Naive B cell (primary cell): ENCODE measurements at places on chromosomes 4 and X. TPM values are rescaled to one million over a fixed set of nuclear protein-coding genes. Genes with fewer than 3 reads are reported as not detected.

The GUCY1A1 gene
- 0.76 TPM for polyA plus RNA-seq

The RBMXL3 gene
- polyA plus RNA-seq, result not detected

The AGTR2 gene
- not detected for polyA plus RNA-seq

DNA sequence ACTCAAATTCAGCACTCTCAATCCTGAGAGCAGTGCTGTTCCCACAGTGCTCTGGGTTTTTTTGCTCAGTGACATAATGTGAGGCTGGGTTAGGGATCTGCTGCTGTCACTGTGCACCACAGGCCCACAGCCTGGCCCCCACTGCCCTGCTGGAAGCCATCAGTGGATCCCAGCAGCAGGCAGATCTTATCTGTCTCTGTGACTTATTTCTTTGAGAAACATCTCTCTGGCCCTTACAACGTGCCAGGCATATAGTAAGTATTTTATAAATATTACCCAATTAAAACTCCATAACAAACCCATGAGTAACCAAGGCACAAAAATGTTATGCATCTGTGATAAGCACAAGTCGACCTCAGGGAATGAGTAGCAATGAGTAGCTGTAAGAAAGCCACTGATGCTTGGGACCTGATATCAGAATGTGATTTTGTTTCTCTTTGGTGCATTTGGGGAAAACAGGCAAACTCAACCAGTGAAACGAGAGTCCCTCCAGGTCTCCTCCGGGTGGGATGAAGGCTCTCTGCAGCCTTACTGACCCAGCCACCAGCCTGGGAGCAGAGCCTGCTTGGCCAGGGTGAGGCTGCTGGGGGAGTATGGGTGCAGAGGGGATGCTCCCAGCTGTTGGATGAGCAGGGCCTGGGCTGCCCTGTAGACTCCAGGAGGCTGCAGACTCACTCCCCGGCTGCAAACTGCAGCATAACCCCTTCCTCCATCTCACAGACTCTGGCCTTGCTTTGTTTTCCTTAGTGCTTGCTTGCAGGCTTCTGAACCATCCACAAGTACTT, 172.7 kb upstream of the LNX1 start:
- DNase-seq, result no peak

GRCh38 chr4:150230561-150230960, 152.3 kb downstream of the DCLK2 start:
- no peak for DNase-seq

- no peak for DNase-seq
Measured at GRCh38 chr4:110164251-110164650, 34.2 kb downstream of the ELOVL6 start.
